Fibroblast of the conjunctiva (primary cell): ENCODE measurements at places on chromosomes 13 and 19.

- no peak for DNase-seq
Observed at GRCh38 chr13:98691360-98691759, 61.1 kb downstream of the SLC15A1 start.

DNA sequence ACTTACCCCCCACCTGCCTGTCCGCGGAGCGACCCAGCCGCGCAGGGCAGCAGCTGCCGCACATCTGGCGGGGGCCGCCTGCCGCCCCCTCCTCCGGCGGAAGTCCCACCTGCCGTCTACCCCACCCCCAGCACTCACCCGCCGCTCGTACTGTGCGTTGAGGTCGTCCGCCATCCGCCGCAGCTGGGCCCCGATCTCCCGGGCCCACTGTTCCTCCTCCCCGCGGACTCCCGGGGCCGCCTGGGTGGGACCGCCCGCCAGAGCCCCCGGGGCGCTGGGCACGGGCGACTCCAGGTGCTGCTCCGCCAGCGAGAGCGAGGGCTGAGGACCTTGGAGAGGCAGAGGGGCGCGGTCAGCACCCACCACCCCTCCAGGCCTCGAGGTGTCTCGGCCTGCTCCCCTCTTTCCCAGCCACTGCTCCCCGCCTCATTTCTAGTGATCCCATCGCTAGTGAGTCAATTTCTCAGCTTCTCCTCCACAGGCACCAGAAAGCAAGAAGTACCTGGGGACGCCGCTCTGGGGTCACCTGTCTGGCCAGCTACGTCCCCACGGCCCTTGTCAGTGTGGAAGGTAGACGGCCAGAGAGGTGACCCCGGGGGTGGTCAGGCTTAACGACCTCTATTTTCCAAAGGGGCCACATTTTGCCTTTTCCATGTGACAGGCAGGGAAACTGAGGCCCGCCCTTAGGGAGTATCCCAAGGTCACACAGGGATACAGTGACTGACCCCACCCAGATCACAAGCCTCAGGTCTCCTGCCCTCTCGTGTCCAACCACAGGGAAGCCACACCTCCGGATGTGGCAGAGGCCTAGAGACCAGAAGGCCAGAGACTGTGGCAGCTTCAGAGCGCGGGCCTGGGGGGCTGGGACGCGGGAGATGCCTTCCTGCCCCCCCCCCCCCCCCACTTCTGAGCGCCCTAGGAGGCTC is 4.3 kb downstream of the BBC3 start:
- DNase-seq, result peak; percentile 61

DNA sequence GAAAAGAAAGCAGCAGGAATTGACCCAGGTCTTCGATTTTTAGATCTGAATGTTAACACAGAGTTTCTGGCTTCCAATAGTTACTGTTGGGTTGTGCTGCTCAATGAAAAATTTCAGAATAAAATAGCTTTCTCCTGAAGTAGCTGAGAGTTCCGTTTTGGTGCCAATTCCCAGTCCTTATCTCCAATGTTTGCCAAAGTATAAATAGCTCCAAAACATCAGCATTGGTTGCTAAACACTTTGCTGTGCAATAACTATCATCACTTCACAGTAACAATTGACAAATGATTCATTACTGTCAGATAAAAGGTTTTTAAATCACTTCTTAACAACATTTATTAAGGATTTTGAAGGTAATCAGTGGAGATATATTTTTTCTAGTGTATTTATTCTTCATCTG is 446.0 kb downstream of the PCDH20 start:
- DNase-seq, result no peak

DNA sequence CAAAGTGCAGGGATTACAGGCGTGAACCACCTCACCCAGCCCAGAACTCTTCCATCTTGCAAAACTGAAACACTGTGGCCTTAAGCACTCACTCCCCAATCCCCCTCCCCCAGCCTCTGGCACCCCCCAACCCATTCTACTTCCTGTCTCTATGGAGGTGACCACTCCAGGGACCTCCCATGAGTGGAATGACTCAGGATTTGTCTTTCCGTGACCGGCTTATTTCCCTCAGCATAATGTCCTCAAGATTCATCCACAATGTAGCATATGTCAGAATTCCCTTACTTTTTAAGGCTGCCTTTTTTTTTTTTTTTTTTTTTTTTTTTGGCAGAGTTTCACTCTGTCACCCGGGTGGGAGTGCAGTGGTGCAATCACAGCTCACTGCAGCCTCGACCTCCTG is 3.6 kb upstream of the F2RL3 start:
- DNase-seq, result no peak

GRCh38 chr13:36190771-36191170 is 23.6 kb downstream of the SOHLH2 start:
- no peak for DNase-seq

DNA sequence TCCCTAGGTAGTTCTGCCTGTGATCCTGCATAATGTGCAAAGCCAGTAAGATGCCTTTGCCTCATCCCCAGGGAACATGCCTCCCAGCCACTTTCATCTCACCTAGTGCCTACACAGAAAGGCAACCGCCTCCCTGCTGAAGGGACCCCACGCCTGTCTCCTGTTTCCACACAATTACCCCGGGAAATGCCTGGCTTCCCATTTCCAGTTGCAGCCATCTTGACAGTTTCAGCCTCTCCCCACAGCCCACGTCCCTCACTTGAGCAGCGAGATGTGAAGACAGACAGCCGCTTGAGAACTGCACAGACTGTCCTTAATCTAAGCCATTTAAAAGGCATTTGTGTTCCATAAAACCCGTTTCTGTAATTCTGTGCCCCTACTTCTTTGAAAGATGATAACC is 4.7 kb upstream of the UQCRFS1 start:
- no peak for DNase-seq

- DNase-seq, result no peak
Observed at GRCh38 chr19:19205416-19206410, 2.5 kb upstream of the NR2C2AP start.

- DNase-seq, result no peak
Observed at GRCh38 chr13:99590519-99591011, 89.3 kb downstream of the TM9SF2 start.

DNA sequence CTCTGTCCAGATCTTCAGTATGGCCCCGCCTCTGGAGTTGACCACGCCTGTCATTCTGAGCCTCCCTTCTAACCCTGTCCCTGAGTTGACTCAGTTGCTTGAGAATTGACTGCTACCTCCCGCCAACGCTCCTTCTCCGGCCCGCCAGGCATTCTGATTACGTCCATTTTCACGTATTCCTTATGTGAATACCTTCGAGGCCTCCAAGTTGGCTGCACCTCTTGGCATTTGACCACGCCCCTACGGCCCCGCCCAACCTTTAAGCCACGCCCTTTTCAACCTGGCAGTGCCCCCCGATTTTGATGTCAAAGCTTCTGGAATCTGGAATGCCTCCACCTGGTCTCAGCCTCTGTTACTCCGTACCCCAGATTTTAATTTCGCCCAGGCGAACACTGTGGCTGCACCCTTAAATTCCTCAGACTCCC is 1.7 kb upstream of the EML2 start:
- no peak for DNase-seq

DNA sequence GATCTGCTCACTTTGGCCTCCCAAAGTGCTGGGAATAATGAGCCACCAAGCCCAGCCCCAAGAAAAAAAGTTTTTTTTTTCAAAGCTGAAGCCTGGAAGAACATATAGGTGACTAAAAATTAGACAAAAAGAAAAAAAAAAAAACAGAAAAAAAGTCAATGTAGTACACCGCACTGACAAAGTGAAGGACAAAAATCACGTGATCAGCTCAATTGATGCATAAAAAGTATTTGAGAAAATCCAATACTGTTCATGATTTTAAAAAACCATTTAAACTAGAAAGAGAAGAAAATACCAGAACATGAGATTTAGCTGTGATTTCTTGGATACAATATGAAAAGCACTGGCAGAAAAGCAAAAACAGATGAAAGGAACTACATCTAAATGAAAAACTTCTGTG is 10.5 kb upstream of the ERVV-2 start:
- no peak for DNase-seq

GRCh38 chr19:50322931-50323781 is 6.0 kb downstream of the KCNC3 start:
- DNase-seq, result no peak

DNA sequence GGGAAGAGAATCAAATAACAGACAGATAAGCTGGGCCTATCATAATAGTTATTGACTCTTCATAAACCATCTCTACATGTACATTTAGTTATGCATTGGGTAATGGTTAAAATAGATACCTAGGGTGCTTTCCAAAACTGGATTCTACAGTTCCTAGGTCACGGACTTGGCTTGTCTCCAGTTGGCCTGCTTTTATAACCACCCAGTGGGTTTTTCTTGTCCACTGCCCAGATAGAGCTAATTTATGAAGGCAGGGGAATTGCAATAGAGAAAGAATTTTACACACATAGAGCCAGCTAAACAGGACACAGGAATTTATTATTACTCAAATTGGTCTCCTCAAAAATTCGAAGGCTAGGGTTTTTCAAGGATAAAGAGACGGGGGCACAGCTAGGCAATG is 97.3 kb downstream of the FAM216B start:
- DNase-seq, result no peak

- DNase-seq, result no peak
Observed at GRCh38 chr13:92989301-92989700, 237.3 kb upstream of the GPC6 start.

- DNase-seq, result no peak
Observed at GRCh38 chr13:71055644-71056043, 811.4 kb downstream of the DACH1 start.

DNA sequence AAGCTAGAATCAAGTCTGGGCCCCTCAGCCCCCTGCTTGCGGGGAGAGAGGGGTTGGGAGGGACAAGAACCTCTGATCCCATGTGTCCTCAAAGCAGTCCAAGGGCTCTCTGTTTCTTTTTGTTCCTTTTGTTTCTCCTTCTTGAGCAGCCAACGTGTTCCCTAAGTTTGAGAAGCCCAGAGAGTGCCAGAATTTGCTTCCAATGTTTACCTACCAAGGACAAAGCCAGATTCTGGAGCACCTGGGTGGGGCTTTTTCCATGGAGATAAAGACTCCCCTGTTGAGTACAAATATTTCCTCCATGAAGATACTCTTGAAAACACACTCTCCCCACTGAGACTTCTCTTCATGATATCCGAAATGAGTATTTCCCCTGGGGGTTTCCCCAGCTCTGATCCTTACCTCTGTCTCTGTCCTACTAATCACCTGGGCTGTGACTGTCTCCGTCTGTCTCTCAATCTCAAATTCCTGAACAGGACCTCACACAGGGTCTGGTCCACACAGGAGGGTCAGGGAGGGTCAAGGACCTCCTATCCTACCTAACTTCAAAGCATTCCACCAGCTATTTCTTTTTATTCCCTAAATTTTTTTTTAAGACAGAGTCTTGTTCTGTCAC is 27.4 kb downstream of the CD177 start:
- DNase-seq, result no peak

DNA sequence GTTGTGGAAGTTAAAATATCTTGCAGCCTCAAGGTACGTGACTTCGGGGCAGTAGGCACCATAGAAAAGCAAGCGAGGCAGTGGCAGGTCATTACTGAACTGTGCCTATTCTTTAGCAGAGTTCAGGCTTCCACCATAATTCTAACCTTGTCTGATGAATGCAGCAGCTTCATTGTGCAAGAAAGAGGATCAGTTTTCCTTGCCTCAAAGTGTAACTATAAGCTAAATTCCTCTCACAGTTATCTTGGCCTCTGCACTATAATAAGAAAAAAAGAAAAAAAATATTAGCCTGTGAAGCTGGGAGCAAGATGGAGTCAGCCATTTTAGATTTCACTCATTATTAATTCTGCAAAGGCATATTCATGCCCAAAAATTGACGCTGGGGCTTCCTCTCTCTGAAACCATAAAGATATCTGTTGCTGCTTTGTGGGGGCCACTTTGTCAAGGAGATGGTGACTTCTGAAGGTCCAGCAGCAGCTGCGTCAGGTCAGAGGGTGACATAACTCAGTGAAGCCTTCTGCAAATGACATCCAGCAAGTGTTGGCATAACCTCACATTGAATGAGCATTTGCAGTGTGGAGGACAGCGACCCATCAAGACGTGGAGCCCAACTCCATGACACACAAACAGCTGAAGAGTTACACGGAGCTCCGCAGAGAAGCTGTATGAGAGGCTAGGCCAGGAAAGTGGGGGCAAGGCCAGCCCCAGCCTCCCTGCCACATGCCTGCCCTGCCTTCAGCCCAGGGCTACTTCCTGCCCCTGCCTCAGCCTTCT is 23.1 kb upstream of the SACS start:
- DNase-seq, result no peak

DNA sequence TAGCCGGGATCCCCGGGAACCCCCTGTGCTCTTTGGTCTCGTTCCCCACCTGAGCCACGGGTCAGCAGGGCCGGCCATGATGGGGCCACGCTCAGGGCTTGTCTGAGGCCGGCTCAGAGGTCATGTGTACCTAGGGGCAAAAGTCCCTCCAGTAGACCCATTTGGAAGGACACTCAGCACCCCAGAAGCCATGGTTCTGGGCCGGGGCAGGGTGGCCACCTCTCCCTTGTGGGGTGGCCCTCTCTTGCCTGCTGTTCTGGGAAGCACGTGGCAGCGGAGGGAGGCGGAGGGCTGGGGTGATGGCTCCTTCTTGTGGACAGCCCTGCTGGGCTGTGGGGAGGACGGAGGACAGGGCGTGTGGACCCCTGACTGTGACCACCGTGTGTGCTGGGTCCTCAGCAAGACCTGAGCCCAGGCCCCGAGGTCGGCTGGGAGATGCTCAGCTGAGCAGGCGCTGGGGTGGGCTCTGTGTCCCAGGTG is 6.4 kb upstream of the PEAK3 start:
- no peak for DNase-seq

DNA sequence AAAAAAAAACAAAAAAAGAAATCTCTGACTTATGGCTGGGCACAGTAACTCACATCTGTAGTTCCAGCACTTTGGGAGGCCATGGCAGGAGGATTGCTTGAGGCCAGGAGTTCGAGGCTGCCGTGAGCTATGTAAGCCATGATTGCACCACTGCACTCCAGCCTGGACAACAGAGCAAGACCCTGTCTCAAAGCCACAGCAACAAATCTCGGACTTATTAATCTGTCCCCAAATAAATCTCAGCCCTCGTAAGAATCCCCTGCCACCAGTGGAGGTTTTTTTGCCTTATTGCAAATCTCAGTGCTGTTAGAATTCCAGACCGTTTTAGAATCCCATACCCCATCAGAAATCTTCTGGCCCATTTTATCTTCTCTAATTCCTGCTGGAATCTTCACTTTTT is 4.9 kb downstream of the SHKBP1 start:
- DNase-seq, result no peak

DNA sequence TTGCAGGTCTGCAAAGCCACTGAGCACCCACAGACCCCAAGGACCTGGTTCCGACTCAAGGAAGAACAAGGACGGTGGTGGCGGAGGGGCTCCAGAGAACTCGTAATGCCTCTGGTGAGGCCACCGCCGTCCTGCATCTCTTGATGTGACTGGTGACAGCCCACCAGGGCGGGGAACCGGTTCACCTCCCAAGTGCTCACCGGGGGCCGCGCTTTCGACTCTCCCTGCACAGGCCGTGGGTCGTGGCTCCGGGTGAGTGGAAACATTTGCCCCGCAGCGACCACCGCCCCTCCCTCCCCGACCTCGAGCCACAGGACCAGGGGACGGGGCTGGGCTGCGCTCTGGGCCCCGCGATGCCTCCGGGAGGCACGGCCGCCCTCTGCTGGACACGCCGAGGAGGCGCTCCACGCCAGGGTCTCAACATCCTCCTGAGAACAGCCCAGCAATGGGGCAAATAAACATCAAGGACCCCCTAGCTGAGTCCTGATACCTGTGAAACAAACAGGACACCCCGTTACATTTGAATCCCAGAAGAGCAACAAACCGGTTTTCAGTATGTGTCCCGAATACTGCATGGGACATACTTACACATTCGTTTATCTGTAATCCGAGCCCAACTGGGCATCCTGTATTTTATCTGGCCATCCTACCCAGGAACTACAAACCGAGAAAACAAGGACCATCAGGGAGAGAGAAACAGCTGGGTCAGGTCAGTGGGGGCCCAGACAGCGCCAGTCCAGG is 3.9 kb upstream of the PLPP2 start:
- no peak for DNase-seq

GRCh38 chr19:4357921-4358326 is 14.6 kb downstream of the MPND start:
- no peak for DNase-seq
